ACHN (cell line): ENCODE measurements at places on chromosomes 5 and 9.
A peak's percentile ranks its signal among the peaks of the same experiment; 100 is the strongest.

DNA sequence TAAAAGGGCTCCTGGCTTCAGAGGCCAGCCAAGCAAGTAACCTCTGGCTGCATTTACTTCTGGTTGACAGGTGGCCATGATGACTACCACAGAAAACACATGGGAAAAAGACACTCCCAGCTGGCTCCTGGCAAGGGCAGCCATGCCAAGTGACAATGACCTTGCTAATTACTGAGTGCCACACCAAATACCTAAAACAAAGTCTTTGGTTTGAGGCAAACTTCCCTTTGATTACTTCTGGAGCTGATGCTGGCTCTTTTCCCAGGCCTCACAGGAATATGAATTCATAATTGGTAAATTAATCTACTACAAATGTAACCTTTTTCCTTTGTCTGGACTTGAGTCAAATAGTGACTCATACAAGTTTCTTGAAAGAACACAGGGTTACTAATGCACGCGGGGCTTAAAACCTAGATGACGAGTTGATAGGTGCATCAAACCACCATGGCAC lies 61.0 kb downstream of the LPAR1 start:
- DNase-seq: peak; percentile 41

DNA sequence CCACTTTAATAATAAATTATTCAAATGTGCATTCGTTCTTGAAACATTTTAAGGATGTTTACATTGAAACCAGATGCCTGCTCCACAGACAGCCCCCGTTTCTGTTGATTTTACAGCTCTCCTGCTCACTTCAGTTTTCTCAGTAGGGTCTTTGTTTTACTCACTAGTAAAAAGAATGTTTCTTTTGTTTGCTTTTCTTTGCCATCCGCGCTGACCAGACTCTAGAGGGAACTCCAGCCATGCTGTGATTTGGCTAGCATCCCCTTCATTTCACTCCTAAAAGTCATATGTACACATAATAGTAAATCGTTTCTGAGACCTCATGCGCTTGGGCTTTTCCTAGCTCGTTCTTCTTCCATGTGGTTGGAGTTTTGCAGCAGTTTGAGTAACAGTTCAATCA lies 28.7 kb upstream of the PALM2AKAP2 start:
- DNase-seq: no peak

DNA sequence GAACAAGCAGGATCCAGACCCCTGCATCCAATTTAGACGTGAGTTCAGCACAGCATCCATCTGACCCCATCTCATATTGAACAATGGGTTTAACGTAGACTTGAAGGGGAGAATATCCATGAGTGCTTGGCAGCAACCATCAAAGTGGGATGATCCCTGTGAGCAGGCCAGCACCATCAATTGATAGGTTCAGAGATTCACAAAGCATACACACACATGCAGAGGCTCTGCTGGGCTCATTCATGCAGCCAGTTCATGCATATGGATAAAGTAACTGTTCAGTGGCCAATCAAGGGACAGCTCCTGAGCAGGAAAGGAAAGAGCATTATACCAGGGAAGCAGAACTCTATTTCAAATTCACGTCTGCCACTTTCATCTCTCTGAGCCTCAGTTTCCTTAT lies 24.8 kb upstream of the CPEB4 start:
- DNase-seq: no peak

GRCh38 chr5:73528248-73528647 lies 30.0 kb downstream of the BTF3 start:
- no peak for DNase-seq

DNA sequence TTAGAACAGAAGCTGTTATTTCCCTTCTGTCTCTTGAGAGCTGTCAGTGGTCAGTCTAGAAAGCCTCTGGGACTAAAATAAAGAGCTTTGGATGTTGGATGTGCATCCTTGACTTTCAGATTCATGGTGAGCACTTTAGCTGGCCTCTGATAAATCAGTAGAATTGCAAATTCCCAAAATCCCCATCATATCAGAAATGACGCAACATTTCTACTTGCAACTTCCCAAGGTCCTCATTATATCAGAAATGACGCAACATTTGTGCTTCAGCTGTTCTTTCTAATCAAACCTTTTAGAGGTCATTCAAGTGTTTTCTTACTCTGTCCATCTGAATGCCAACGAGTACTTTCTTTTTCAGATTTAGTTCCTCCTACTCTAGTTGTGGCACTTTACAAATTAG lies 167.3 kb upstream of the MOCS2 start:
- DNase-seq: no peak

- no peak for DNase-seq
Observed at GRCh38 chr5:58786711-58787303, 203.9 kb downstream of the RAB3C start.

GRCh38 chr9:34311499-34312185 lies 17.4 kb downstream of the KIF24 start:
- DNase-seq: no peak

GRCh38 chr5:5014586-5015235 lies 125.4 kb upstream of the ADAMTS16 start:
- DNase-seq: peak; percentile 45

DNA sequence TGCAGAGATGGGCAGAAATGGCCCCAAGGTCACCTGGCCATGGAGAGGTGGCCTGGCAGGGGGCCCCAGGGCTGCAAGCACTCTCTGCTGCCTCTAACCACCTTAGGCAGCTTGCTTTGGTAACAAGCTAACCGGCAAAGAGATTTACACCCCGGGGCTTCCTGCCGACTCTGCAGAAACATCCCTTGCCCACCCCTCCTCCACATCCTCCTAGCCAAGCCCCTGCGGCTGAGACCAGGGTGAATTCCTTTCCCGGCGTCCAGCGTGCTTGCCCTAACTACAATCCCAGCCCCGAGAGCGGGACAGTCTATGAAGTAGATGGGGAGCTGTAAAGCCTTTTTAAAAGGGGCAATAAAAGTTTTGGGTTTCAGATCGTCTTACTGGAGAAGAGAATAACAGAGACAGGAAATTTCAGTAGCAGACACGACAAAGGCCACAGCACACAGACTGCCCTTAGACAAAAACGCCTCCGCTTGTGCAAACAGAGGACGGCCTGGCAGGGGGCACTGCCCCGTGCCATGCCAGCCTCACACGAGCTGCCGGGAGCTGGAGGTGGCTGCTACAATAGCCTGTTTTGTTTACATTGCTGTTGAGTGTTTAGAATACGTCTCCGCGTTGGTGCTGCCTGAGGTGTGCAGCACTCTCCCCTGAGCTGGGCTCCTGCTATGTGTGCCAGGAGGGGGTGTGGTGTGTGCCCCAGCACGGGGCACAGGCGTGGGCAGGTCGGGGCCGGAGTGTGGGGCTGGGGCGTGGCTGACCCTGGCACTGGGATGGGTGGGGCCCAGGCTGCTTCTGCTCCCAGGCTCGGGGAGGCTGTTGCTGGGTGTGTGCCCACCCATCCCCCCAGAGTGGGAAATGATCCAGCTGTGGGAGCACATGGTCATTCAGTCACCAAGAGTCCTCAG lies 15.3 kb downstream of the MYMK start:
- DNase-seq: no peak

DNA sequence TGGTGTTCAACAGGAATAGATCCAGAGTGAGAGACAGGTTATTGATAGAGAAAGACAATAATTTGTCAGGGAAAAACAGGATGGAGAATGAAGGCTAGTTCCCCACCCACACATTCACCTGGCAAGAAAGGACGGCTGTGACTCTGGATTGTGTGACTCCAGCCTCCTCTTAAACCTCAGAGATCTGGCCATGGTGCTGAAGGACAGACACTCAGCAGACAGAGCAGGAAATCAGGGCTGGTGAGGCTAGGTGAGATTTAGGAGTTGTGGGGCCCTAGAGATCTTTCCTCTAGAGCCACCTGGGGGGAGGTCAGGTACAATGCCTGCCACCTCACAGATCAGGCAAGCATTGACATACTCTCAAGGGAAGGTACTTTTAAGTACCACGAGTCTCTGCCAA lies 15.2 kb downstream of the OR1B1 start:
- no peak for DNase-seq

DNA sequence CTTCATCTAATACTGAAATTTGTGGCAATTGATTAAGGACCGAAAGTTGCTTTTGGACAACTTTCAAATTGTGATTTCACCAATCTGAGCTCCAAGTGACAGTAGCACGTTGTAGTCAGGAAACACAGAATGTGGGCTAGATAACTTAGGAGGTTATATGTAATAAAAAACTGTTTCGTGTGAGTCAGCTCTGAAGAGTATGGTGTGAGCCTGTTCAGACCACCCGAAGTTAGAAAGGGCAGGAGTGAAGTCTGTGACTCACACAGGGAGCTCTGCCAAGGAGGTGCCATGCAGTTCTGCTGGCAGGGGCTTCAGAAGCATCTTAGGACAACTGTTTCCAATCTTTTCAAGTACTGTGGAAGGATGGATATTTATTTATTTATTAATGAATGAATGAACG lies 16.4 kb upstream of the ZBTB34 start:
- DNase-seq: peak; percentile 75

DNA sequence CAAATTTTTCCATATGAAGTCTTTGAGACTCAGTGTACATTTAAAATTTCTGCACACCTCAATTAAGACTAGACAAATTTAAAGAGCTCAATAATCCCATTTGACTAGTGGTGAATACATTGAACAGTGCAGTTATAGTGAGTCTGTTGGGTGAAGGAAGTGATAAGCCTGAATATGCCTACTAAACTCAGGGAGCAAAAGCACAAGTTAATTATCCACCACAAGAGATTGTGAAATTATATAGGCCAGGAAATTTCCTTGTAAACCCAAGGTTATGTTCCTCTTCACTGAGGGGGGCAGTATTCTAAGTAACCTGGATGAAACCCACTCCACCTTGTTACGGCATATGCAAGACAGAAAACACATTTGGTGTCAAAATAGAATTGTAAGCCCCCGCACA lies 612.9 kb upstream of the DAB2 start:
- DNase-seq: no peak

DNA sequence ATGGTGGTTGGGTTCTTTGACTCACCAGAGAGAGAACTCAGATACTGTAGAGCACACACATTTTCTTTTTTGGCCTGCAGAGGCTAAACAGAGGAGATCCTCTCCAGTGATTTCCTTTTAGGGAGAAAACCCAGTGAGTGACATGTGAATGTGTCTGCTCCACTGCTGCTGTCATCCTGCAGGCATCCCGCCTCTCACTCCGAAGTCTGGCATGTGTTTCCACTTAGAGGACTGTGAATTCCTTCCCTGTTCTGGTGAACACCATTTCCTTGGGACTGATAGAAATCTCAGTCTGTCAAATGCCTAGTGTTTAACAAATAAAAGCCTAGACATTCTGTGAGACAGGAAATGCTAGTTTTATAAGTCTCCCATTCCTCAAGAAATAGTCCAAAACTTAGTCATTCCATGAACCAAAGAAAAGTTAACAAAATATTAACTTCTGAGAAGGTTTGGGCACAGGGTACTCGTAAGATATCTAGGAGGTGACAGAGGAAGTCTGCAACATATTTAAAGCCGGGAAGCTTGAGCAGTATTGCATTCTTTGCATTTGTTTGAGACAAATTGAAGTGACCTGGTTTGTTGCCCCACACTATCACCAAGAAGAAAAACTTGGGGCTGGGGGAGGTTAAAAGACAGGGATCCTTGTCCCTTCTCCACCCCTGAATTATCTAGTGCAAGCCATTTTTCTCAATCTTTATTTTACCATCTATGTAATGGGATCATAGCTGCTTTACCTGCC lies 74.9 kb upstream of the NIPAL4 start:
- DNase-seq: peak; percentile 90

DNA sequence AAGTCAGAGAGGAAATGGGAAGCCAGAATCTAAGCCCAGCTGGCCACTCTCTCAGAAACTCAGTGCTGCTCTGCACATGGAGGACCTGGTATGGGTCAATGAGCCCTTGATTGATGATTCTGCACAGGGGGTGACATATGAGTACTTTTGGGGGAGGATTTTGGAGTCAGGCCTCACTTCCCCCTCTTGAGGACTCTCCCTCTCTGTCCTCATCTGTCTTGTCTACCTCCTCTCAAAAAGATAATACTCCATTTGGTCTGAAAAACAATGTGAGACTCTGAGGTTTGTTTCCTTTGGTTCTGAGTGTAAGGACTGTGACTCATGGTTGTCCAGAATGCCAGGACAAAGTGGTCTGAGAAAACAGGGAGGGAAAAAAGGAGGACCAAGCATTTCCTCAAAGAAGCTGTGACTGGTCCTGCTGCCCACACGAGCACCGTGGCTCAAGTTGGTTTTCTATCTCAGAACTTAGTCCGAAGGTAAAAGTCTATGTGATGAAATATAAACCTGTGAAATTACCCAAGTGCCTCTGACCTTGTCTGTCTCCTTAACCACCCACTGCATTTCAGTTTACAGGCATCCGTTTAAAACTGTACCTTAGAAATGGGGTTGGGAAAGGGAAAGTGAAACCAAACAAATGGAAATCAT lies 11.1 kb downstream of the TTC39B start:
- DNase-seq: peak; percentile 57

DNA sequence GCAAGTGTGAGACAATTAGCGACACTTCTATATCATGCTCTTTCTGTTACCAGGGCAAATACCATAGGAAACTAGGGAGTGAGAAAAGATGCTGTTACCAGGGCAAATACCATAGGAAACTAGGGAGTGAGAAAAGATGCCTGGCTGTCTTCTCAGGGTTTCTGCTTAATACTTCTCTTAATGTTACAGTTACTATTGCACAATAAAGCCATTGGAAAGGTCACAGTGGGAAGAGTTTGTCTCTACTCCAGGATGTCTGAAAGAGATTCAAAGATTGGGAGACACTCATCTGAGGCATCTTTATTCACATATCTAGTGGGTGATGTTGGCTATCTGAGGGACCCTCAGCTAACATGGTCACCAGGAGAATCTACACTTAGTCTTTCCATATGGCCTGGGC lies 431.7 kb upstream of the POU5F2 start:
- DNase-seq: no peak

- no peak for DNase-seq
Observed at GRCh38 chr5:107539726-107540330, 130.9 kb downstream of the EFNA5 start.

DNA sequence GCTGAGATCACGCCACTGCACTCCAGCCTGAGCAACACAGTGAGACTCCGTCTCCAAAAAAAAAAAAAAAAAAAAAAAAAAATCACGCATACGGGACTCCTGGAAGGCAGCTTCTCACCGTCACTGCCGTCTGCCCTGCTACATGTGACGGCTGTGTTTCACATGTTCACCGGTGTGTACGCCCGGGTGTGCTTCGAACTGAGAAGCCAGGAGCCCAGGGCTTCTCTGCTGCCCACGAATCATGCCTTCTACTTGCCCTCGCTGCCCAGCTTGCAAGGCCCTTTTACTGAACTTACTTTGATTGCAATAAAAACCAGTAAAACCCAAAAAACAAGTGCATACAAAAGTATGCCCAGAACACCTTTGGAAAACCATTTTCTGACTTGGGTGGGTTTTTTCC lies 5.8 kb upstream of the NKD2 start:
- DNase-seq: no peak

DNA sequence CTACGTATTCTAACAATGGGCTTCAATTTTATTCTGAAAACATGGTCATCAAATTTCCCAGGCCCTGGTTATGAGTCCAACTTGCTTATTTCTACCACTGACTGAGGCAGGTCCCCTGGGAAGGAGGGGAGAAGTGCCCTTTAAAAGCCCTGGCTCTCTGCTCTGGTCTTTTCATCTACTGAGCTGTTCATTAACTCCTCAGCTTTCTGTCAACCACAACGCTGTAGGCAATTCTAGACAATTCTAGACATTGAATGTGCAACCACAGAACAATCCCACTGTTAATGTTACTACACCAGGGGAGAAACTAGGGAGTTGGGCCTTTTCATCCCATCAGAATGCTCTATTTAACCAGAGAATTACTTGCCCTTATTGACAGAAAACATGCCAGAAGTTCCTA lies 10.0 kb downstream of the MOCS2 start:
- DNase-seq: peak; percentile 32

- peak; percentile 74 for DNase-seq
Observed at GRCh38 chr9:132575005-132575609, 7.3 kb upstream of the BARHL1 start.
